ENCODE measurements at places on chromosomes 2 and 18.

- DNase-seq: no peak
Observed at GRCh38 chr2:136530146-136530545, 235.2 kb upstream of the THSD7B start.

- peak; percentile 21 for DNase-seq
Observed at GRCh38 chr18:3450012-3450798, at the start of gene TGIF1. TGIF1 (plus strand) TSS chr18:3450172; CDS start chr18:3450490, 318 bp downstream.

- DNase-seq: no peak
Observed at GRCh38 chr18:35797948-35798347, 174.5 kb upstream of the RMP24 start.

- DNase-seq: peak; percentile 3
Observed at GRCh38 chr18:74196220-74197119, 48.1 kb downstream of the TIMM21 start.

DNA sequence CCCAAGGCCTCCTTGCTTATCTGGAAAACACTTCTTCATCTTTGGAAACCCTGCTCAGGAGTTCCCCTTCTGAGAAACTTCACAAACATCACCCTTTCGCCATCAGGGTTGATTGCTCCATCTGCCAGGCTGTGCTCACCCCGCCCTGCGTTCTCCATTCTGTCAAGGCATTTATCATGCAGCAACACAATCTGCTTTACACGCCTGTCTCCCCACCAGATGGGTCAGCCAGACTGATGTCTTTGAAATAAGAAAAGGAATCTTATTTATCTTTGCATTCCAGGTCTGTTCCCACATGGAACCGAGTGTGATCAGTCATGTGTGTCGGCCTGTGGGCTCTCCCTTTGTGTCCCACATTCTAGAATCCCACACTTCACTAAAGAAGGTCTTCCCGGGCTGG lies 110.0 kb upstream of the ARL4C start:
- no peak for DNase-seq

GRCh38 chr2:18860179-18860578 lies 270.8 kb upstream of the NT5C1B start:
- no peak for DNase-seq

- no peak for DNase-seq
Observed at GRCh38 chr2:80057956-80058355, 246.6 kb downstream of the LRRTM1 start.

GRCh38 chr2:67526283-67526682 lies 129.2 kb downstream of the ETAA1 start:
- DNase-seq: no peak

DNA sequence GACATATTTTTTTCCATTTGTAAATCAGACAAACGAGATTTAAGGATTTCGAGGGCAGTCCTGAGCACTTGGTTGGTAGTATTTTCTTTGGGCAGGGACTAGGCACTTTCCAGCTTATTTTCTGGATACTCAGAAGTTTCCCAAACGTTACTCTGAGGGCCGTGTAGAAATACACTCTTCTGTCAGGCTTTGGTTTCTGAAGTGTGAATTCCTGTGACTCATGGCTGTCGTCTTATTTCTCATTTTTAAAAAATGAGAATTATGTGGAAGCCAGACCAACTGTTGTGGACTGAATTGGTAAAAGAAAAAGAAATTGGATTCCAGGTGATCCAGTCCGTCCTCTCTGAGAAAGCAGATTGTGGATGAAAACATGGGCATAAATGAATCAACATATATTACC lies 658.6 kb upstream of the FANCL start:
- DNase-seq: no peak

- no peak for DNase-seq
Observed at GRCh38 chr2:37148325-37148724, 8.5 kb downstream of the EIF2AK2 start.

- DNase-seq: peak; percentile 81
Observed at GRCh38 chr2:149329489-149330126, 779 bp upstream of the LYPD6 start.

- DNase-seq: no peak
Observed at GRCh38 chr2:66461664-66462500, 27.0 kb downstream of the MEIS1 start.

DNA sequence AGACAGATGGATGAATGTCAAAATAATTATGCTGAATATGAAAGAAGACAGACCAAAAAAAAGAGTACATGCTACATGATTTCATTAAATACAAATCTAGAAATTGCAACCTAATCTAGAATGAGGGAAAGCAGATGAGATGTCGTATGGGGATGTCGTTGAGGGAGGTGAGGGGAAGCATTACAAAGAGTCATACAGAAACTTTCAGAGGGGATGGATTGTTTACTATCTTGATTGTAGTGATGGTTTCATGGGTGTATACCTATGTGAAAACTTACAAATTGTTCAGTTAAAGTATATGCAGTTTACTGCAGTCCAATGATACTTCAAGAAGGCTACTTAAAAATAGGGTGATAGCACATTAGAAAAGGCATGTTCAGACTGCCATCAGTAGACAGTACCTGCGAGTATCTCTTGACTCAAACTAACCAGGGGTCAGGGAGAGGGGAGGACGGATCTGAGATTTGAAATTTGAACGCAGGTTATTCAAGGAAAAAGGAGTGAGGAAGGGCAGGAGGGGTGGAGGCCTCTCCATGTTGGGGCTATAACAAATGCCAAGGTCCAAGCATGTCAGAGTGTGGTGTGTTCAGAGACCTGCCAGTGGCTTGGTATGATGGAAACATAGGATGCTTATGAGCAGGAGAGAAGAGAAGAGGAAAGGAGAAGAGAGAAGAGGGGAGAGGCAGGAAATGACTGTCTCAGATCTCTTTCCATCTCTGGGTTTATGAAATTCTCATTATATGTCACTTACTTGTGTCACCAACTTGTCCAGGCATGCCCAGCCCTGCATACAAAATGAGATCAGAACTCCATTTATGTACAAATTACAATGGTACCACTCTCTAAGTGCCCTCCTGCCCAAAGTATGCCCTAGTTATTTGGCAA lies 257.3 kb upstream of the CXCR4 start:
- no peak for DNase-seq

GRCh38 chr18:55685638-55686037 lies 97.6 kb upstream of the TCF4 start:
- no peak for DNase-seq

- no peak for DNase-seq
Observed at GRCh38 chr18:30234755-30235154, 807.8 kb downstream of the DSC3 start.

DNA sequence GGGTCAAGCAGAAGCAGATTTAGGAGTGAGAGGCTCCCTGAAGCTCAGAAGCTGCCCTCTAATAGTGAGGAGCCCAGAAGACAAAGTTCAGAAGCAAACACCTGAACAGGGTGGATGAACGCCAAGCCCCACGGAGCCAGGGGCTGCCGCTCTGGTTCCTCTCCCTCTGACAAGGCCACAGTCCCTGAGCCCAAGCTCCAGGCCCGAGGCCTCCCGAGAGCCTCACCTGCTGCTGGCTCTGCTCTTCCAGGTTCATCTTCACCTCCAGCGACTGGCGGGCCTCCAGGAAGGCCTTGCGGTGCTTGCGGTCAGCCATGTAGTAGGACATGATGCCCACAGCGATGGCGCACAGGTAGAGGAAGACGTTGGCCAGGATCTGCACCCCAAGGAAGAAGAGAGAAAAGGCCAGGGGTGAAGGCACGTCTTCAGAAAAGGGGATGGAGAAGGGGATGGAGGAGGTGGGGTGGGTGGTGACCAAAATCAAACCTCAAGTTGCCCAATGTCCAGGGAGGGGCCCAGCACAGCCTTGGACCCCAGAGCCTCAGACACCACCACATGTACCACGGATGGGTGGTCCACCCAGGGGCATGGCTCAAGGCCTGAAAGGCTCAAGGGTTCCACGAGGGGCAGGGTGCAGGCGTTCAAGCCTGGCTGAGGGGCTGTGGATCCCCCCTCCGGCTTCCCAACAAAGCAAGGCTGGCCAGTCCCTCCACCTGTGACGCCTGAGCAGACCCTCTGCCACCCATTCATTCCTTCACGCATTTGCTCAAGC lies 47.5 kb downstream of the ADCY3 start:
- no peak for DNase-seq

GRCh38 chr2:65706411-65706810 lies 274.0 kb upstream of the SPRED2 start:
- no peak for DNase-seq

DNA sequence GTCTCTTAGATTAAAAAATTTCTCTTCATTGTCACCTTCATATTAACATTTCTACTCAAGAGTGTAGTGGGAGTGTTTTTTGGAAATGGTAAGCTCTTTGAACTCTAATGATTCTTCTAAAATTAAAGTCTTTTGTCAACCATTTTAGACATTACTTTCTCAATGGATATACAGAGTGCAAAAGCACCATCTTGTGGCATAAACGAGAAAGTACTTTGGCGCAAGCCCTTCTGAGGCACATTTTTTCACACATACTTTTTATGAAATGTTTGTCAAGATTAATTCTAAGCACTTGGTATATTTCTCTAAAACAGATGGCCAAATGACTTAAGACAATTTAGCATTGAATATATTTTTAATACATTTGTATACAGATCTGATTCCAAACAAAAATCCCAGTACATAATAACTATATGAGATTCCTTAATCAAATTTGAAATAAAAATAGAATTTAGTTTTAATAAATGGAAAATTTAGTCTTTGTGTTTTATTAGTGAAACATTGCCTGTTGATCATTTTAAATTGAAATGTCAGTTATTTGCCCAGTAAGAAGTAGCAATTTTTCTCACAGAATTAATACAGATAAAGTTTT lies 63.3 kb upstream of the GALNT5 start:
- DNase-seq: no peak

GRCh38 chr2:78734221-78734620 lies 291.3 kb upstream of the REG3G start:
- DNase-seq: no peak

DNA sequence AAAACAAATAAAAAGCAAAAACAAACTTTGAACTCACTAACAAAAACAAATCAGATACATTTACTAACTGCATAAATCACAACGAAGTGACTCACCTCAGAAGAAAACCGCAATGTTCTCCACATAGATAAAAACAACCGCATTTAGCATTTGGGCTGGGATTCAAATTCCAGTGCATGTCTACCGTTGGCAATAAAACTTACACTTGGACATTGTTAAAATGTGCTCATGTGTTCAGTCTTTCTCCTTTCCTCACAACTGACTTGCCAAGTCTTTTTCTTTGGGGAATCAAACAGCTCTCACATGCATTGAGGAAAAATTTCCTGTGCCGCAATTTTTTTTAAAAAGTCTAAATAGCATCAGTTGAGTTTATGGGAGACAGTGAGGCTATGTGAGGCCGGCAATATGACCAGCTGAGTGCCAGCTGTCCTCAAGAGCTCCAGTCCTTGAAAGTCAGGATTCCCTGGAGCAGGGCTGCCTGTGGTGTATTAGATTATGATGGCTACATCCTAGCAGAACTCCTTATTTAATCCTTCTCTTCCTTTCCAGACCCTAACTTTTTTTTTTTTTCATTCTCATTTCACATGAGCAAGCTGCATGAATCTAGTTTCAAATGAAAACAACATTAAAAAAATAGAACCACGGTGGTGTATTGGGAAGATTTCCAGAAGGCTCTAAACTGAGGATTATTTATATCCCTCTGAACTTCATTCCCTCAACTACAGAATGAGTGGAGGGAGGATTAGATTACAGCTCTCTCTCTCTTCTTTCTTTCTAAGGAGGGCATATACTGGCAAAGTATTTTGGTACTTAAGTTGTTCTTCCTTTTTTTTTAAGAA lies 70.2 kb upstream of the MEIS1 start:
- no peak for DNase-seq

DNA sequence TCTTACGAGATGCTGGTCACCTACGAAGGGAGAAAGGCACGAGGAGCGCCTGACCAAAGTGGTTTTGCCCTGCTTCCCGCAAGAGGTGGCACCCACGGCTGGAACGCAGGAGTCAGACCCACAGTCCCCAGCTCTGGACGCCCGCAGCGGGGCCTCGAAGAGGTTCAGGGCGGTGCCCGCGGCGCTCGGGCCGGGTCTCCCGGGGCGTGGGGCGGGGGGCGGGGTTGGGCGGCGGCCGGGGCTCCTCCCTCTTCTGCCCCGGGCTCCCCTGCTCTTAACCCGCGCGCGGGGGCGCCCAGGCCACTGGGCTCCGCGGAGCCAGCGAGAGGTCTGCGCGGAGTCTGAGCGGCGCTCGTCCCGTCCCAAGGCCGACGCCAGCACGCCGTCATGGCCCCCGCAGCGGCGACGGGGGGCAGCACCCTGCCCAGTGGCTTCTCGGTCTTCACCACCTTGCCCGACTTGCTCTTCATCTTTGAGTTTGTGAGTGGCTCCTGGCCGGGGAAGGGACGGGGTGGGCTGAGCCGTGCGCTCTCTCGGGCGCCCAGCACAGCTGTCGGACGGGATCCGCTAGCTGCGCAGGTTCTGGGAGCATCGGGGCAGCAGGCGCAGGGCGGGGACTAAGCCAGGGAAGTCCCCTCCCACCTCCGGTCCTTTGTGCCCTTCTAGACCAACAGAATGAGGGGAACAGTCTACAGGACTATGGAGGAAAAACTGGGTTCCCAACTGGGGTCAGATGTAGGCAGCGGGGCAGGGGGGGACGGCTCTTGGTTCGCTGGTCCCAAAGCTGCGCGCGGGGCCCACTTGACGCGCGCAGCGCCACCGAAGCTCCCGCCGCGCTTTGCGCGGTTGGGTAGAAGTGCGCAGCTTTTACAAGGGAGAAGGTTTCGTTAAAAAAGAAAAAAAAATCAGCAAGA lies at the start of gene MAL:
MAL (plus strand) TSS at position 303 of the 914 bp plus-strand sequence; CDS start at position 388, 85 bp downstream.
- no peak for DNase-seq

GRCh38 chr2:170576296-170576695 lies 138.8 kb upstream of the SP5 start:
- DNase-seq: no peak

DNA sequence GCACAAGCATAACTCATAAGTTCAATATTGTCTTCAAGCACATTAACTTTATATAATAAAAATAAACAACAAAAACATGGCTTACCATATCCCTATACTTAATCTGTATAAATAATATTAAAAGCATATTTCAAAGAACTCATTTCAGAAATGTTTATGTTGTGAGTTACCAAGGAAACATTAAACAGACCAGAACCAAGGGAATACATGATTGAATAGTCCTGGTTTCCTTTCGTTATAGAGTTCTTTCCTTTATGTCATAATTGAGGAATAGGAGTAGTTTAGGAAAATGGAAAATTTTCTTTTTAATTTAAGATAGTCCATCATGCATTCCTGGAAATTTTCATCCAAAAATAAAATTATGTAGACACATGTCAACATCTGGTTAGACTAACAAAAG lies 343.0 kb downstream of the ERBB4 start:
- DNase-seq: no peak

DNA sequence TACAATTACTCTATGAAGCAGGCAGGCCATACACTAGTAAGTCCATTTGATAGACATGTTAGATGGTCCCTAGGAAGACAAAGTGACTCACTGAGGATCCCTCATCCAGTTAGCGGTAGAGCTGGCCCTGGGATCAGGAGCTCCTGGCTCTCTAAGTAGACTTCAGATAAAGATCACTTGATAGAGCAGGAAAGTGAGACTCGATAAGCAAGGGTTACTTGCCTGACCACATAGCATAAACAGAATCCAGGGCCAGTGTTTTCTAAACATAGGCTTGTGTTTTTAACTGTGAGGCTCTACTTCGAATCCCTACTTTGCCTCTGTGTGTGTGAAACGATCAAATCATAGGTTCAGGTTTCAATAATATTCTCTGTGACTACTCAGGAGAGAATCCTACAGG lies 355.2 kb upstream of the TRIB2 start:
- DNase-seq: no peak

All from H54 (cell line).